ENCODE measurements at places on chromosomes 3 and 15.

- no peak for DNase-seq
Measured at GRCh38 chr3:126107957-126108675, 24.2 kb upstream of the SLC41A3 start.

DNA sequence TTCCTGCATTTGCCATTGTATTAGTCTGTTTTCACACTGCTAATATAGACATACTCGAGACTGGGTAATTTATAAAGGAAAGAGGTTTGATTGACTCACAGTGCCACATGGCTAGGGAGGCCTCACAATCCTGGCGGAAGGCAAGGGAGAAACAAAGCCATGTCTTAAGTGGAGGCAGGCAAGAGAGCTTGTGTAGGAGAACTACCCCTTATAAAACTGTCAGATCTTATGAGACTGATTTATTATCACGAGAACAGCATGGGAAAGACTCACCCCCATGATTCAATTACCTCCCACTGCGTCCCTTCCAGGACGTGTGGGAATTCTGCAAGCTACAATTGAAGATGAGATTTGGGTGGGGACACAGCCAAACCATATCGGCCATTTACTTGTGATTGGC lies 27.8 kb downstream of the YEATS2 start:
- DNase-seq, result no peak

- DNase-seq, result no peak
Measured at GRCh38 chr15:80259942-80260510, 8.0 kb upstream of the CTXND1 start.

DNA sequence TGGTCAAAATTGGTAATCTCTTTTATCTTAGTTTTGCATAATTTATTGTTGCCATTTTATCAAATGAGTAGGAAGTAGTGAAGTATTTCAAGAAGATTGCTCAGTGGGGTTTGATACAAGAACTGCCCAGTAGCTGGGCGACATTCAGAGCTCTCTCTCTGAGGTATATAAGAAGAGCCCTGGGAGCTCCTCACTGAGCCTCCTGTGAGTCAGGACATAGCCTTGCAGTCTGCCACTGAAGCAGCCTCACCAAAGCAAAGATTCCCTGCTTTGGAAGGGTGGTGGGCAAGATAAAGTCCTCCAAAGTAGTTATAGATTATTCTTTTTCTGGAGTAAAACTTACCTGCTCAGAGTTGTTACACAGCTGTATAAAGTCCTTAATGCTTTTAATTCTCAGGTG lies 26.1 kb downstream of the SKIL start:
- no peak for DNase-seq

DNA sequence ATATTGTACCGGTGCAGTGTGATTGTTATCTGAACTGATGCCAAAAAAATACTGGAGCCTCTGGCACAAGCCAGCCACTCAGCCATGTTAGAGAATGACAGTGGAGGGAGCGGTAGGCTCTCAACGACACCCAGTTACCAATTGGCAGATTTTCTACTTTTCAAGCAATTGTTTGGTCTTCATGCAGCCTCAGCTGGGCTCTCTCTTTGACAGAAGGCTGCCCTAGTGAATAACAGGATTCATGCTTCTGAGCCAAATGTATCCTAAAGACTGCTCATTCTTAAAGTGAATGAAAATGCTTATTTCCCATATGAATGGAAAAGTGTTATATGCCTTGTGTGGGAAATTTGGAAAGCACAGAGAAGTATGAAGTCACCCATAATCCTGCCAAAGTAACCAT lies 261.2 kb upstream of the TRIM42 start:
- DNase-seq, result no peak

DNA sequence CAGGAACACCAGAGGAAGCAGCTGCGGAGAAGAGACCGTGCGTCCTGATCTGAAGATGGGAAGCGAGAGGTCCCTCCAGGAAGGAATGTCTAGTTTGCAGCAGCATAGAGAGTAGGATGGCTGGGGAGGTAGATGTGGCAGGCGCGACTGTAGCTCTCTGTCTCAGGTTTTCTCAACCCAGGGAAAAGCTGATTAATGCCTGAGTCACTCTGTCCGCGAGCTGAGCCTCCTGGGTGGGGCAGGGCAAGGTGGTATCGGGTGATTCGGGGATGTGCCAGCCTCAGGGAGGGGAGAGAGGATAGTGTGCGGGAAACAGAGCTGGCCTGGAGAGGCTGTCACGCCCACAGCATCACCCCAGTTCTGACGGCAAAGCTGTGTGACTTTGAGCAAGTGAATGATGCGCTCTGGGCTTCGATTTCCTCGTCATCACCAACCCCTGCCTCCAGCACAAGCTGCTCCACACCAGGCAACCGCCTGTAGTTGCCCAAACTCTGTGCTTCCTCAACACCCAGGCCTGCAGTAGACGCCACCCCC lies 28.4 kb downstream of the CPN2 start:
- no peak for DNase-seq

DNA sequence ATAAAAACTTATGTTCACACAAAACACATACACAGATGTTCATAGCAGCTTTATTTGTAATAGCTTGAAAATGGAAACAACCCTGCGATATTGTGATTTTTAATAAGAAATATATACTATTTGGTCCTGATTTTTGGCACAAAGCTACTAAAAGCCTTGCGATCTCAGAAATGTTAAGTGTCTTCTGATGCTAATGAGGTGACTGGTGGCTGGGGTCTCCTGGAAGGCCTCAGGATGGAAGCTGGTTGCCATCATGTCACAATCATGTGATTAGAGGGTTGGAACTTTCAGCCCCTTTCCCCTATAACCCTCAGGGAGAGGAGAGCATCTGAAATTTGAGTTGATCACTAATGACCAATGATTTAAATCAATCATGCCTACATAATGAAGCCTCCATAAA lies 278.4 kb upstream of the UBE2E1 start:
- DNase-seq, result no peak

GRCh38 chr3:153624310-153625030 lies 462.4 kb downstream of the RAP2B start:
- DNase-seq, result no peak

DNA sequence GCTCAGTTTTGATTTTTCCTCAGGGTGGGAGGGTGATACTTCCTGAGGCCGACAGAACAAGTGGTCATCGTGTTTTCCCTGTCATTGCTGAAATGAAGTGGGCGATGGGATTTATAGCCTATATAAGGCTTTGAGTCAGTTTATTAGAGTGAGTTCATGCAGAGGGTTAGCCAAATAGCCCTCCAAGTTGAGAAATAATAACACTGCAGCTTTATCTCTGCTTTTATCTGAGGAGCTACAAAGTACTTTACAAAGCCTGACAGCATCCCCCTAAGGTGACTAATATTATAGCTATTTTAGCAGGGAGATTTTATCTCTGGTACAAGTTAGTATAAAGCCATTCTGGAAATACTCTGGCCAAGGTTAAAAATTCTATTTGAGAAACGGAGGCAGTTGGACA lies 389.6 kb downstream of the MFSD1 start:
- DNase-seq, result no peak

DNA sequence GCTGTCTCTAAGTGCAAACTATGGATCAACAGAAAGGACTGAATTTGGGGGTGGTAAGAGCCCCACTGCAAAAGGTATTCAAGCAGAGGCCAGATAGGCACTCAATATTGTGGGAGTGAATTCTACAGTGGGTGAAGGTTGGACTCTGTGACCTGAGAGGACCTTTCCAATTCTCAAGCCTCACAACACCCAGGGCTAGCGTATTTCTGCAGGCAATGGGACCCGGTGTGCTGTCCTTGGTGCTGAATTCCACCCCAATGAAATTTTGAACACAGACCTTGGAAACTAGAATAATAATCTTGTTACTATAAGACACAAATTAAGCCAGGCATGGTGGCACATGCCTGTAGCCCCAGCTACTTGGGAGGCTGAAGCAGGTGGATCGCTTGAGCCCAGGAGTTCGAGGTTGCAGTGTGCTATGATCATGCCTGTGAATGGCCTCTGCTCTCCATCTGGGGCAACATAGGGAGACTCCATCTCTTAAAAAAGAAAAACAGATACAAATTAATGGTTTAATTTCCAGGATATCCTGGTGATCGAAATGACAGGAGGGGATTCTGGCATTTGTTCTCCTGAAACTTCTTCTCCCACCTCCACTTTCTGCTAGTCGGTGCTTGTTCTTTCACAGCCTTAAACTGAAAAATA lies 135.4 kb downstream of the RAB11A start:
- DNase-seq, result no peak

DNA sequence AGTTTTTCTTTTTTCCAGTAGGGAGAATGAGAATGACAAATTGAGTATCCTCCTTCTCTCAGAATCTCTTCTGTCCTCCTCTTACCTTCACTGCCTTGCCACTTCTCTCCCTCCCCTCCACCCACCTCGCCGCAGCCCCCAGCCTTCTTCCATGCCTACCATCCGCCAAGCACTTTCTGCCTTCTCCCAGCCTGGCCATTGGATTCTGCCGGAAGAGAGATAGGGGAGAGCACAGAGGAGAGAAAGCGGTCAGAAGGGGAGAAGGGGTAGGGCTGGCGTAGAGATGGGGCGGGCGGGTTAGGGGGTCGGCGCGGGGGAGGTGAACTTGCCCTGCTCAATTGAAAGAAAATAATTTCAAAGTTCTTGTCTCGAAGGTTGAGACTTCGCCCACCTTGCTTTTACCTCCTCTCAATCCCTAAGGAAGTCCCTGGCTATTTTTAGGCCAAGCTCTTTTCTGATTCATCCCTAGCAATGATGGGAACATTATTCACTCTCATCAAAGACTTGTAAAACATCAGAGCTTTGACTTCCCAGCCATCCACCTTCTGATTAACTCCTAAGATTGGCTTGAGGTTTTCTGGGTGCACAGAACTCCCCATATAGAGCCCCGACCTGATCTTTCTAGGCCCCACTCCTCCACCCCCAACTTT lies 811 bp downstream of the C3orf52 start:
- DNase-seq, result no peak

DNA sequence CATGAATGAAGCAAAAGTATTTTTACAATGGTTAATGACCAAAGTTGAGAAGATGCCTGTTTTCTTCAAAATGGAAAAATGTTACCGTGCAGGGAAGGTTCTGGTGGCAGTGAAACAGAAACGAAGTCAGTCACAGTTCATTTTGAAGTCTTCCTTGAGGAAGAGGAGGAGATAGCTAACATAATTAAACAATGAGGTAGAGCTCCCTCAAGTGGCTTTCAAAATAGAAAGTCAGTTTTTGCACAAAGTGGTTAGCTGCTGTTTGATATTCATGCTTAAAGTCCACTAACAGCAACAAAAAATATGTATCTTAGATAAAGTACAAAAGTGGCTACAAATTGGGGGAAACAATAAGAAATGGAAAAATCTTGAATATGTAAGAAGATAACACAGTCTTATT lies 87.3 kb downstream of the TFG start:
- DNase-seq, result no peak

GRCh38 chr3:27380433-27381357 lies 11.5 kb upstream of the NEK10 start:
- no peak for DNase-seq

DNA sequence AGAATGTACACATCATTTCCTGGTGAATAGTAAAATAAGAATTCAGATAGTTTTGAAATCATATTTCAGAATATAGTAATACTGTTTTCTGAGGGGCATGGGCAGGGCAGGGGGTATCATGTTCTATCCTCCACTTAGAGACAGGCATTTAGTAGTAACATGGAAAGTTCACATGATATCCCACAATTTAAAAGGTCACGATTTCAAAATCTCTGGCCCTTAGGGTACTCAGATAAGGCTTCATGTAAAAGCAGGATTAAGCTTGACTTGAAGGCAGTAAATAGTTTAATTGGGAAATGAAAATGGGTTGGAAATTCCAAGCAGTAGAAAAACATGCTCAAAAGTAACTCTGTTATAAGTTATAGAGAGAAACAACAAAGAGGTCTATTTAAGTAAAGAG lies 353.2 kb upstream of the AGTR1 start:
- no peak for DNase-seq

DNA sequence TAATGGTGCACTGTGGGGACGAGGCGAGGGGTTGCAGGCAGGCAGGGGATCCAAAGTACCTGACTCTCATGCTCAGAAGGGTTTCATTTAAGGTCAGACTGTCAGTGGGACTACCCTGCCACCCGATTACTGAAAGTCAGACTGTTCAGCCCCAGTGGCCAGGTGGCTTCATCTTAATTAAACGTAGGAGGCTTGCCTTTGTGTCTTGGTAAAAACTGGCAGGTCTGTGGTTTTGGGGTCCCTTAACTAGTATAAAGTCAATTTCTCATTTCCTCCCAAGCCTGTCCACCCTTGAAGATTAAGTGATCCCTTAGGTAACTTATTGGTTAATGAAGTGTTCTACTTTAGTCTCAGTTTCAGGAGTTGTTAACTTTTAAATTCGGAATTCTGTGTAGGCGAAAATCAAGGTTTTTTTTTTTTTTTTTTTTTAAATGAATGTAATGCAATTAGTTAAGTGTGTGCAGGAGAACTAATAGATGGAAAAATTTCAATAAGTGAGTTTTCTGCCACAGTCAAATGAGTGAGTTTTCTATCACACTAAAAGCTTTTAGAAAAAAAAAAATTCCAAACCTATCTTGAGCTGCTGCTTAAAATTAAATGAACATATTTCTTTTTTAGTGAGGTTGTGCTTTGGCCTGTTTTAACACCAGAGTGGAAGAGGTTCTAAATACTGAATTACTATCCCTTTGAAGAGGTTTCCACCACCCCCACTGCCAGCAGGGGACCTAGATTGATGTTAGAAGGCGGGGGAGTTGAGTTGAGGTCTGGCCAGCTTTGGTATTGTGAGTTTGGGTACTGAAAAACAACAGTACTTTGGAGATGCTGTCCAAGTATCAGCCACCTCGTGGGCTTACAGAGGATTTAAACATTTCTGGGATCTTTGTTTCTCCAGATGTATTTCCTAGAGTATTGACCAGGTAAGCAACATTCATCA lies 15.2 kb downstream of the ITPR1 start:
- no peak for DNase-seq

DNA sequence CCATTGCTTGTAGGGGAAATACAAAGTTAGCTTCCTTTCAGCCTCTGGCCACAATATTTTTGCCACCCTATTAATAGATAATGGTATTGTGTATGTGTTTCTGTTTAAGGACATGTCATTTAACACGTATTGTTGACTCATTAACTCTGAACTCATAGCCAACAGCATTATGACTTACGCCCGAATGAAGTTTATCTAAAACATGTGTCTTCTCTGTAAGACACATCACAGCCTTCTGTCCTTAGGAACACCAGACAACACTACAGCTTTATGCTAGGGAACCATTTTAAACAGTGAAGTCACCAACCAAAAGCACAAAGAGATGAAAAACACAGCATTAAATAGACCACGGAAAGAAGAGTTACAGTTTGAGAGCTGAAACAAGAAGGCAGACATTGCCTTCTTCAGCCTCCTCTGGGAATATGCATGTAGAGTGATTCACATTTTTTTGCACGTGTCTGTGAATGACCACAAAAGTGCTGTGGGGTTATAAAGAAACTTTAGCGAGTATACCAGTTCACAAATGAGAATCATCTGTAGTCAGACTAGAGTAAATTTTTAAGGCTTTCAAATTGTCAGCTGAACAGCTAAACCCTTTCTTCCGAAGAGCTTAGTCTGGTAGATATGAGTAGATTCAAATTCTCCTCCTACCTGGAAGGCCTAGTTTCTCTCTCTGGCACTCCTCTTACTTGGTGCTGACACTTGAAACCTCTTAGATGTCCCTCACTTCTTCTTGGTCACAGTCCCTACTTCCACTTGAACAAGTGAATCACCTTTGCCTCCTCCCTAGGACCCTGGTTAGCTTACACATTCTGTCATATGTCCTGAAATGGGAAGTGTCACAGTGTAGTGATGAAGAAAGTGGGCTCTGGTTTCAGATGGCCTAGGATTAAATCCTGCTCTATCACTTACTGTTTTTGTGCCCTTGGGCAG lies 32.2 kb downstream of the MCTP2 start:
- no peak for DNase-seq

- no peak for DNase-seq
Measured at GRCh38 chr3:126849768-126850167, 133.1 kb upstream of the PLXNA1 start.

GRCh38 chr3:143677430-143677829 lies 170.8 kb downstream of the SLC9A9 start:
- no peak for DNase-seq
